Stimulated activated naive CD8-positive, alpha-beta T cell treated with anti-CD3 and anti-CD28 coated beads, Interleukin-15, amount 100 ng/mL, for 72 hours (primary cell): ENCODE measurements at places on chromosomes 16 and 17.

DNA sequence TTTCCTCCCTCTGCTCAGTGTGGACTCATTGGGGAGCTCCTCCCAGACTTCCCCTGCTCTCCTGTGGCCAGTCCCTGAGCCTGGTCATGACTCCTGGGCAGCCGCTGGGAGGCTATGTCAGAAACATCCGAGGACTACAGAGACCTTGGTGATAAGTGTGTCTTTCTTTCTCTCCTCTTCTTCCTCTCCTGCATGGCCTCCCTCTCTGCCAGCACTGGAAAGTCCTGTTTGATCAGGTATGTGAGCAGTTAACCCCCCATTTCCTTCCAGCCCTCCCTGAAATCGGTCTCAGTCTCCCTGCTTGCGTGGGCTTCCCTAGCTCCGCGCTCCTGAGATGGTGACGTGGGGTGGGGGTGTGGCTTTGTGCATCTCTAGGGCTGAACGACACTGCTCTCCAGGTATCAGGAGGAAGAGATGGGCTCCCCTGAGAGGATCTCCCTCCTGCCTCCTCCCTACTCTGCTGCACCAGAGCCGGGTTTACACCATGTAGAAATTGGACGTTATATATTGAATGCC, 2.1 kb downstream of the RHBDL3 start:
- no peak for DNase-seq

DNA sequence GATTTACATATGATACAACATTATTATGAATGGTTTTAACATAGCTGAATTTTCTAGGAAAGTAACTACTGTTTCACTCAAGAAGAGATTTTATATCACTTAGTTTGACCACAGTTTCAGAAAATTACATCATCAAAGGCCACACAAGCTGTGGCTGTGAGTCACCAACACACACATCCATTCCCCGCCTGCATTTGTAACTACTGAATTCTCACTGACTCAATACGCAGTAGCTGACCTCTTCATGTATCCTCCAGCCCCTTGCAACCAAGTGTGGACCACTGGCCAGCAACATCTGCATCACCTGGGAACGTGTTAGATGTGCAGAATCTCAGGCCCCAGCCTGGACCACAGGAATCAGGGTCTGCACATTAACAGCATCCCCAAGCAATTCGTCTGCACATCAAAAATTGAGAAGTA, 197.6 kb downstream of the XYLT1 start:
- DNase-seq: peak; percentile 71

- DNase-seq: no peak
Observed at GRCh38 chr16:67504031-67505021, 21.0 kb upstream of the AGRP start.

DNA sequence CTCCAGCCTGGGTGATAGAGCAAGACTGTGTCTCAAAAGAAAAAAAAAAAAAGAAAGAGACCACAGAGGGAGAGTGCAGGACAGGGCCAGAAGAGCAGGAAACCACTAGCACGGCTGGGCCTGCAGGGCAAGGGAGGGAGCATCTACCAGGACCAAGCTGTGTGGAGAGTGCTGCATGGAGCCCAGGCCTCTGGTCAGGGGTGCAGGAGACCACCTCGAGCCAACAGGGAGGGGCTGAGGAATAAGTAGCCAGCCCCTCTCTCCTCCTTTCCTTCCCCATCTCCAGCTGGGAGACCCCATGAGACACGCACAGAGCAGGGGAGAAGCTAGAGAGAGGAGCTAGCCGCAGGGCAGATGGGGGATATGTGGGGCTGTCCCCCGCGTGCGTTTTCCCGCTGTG, 67.0 kb upstream of the DNAH17 start:
- DNase-seq: no peak

DNA sequence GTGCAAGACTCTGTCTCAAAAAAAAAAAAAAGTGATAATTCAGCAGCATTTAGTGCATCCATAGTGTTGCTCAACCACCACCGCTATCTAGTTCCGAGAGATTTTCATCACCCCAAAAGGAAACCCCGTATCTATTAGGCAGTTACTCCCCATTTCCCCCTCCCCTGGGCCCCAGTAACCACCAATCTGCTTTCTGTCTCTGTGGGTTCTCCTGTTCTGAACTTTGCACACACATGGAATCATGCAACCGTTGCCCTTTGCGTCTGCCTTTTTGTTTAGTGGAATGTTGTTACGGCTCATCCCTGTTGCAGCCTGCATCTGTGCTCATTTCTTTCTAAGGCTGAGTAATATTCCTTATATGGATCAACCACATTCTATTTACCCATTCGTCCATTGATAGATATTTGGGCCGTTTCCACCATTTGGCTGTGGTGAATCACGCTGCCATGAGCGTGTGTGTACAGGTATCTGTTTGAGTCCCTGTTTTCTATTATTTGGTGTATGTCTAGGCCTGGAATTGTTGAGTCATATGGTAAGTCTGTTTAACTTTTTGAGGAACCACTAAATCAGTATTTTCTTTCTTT, 8.7 kb upstream of the SYNGR2 start:
- no peak for DNase-seq

GRCh38 chr17:9120471-9120870, 99.2 kb downstream of the NTN1 start:
- peak; percentile 23 for DNase-seq

- DNase-seq: no peak
Observed at GRCh38 chr16:71923941-71924690, 28.8 kb downstream of the IST1 start.

DNA sequence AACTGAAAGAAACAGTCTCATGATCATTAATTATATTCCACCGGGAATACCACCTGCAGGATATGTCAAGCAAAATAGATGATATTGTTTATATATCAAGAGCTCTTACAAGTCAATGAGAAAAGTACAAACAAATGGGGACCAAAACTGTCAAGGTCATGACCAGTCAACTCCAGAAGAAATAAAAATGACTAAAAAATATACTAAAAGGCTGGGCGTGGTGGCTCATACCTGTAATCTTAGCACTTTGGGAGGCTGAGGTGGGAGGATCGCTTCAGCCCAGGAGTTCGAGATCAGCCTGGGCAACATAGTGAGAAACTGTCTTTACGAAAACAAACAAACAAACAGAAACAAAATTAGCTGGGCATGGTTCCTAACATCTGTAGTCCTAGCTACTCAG, 49.8 kb upstream of the SCNN1B start:
- peak; percentile 35 for DNase-seq

DNA sequence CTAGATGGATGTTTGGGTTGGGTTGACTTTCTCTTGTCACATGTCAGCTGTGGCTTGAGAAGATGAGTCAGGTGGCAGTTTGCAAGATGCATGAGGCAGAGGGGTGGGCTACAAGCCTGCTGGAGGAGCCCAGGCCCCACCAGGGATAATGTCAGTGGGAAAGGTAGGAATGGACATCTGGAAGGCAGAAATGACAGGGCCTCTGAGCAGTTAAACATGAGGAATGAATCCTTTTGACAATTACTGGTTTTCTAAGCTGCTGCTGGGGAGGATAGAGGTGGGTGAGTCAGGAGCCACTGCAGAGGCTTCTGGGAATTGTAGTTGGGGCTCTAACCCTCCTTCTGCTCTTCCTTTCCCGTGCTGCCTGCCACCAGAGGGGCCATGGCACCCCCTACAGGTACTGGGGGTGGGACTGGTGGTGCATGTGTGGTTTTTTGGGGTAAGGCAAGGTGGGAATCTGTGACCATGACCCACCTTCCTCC, 15.7 kb downstream of the SLC52A1 start:
- DNase-seq: peak; percentile 49

DNA sequence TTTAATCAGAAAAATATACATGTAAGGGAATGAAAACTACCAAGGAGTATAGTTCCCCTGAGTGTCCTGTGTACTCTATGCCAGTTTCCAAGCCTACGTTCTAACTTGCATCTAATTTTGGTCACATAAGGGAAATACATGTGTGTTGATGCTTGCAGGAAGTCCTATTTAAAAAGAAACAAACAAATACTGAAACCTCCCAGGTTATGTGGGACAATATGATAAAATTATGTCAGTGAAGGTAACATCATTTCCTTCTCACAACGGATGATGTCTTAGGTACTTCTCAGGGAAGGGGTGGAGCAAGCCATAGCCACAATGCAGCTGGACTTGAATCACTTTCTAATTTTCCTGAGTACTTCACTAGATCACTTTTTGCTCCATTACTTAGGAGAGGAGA, 115.9 kb downstream of the ZFHX3 start:
- DNase-seq: no peak

DNA sequence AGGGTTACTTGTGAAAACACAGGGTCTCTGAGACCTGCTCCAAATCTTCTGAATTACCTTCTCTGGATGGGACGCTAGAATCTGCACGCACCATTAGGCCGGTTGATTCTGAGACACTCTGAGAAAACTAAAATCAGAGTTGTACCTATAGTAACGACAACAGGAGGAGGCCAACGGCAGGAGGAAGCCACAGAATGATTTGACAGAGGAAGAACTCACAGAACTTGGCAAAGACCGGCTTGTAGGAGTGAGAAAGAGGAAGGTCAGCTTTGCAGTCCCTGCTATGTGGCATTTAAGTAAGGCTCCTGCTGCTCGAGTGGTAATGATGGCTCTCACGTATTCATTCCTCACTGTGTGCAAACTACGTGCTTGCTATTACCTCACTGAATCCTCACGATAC, 483.0 kb downstream of the TMEM114 start:
- no peak for DNase-seq

DNA sequence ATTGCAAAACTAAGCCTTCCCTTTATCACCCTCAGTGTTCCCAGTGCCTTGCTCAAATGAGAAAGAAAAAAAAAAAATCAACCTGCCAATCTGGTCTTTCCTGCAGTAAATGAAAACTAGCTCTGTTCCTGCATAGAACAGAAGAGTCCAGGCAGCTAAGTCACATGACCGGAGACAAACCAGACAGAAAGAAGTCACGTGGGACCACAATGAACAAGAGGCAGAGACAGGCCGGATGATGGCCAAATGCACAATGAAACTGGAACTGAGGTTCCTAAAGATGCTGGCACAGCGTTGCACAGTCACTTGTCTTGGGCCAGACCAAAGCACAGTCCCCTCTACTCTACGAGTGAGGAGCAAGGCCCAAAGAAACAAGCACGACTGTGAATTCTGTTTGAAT, 172.5 kb downstream of the GRIN2A start:
- DNase-seq: no peak

DNA sequence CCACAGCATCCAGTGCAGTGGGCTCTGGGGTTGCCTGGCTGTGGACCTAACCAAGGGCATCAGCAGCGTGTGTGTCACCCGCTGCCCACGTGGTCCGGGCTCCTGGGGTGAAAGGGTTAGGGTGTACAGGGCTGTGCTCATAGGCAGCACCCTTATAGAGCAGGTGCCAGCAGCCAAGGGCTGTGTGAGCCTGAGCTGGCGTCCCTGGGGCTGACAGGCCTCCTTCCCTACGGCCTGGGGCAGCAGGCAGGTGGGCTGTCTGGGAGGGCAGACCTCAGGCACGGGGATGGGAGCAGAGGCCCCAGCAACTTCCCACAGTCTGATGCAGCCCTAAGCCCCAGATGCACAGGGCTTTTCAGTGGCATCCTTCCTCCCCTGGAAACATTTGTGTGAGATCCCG, 13.9 kb downstream of the CD300A start:
- DNase-seq: no peak
